ENCODE measurements at places on chromosomes 5 and 9.
A peak's percentile ranks its signal among the peaks of the same experiment; 100 is the strongest.

DNA sequence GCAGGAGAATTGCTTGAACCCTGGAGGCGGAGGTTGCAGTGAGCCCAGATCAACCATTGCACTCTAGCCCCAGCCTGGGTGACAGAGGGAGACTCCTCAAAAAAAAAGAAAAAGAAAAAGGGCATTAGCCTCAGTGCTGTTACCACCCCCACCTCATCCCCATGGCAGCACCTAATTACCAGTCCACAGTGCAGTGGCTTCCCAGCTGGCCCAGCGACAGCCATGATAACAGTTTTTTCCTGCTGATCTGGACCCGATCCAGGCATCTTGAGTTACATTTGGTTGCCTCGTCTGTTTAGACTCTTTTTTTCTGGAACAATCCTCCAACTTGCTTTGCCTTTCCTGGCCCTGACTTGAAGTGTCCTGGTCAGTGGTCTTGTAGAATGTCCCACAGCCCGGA lies 24.4 kb downstream of the NCS1 start:
- no peak for DNase-seq

DNA sequence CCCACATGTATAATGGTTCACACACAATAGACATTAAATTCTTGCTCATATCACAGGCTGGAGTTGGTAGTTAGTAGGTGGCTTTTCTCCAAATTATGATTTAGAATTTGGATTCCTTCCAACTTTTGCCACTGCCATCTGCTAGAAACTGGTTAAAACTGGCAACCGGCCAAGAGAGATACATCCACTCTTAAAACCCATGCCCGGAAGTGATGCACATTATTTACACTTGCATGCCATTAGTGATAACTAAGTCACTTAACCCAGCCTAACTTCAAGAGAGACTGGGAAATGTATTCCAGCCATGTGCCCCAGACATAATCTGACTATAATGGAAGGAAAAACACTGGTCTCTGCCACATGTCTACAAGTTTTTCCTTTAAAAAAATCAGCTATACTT lies 395.7 kb upstream of the SEMA6A start:
- peak; percentile 18 for DNase-seq

- no peak for DNase-seq
These were observed 205.4 kb downstream of the SNX18 start for GRCh38 chr5:54722846-54723433.

DNA sequence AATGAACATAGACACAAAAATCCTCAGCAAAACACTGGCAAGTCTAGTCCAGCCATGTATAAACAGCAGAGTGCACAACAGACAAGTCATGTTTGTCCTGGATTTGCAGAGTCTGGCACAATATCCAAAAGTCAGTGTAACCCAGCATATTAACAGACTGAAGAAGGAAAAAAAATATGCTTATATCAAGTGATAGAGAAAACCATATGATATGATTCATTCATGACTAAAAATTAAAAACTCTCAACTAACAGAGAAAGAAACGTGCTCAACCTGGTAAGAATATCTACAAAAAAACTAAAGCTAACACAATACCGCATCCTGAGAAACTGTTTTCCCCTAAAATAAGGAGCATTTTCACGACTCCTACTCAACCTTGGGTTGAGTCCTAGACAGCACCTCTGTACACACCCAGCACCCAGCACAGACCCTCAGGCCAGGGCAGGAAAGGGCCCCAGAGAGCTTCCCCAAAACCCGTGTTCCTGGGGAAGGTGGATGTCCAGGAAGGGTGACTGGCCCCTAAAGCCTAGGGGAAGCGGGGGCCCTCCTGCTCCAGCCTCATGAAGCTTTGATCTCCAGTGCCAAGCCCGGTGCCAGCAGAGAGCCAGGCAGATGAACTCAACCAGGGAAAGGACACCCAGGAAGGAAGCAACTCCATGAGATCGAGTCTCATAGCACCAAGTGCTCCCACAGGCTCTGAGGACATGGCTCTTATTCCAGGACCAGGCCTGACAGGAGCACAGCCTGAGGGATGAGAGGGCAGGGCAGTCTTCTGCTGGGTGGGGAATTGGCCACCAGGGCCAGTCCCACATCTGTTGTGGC lies 38.9 kb downstream of the ADAMTS2 start:
- DNase-seq, result no peak

GRCh38 chr5:7548596-7548995 lies 152.7 kb downstream of the ADCY2 start:
- no peak for DNase-seq

DNA sequence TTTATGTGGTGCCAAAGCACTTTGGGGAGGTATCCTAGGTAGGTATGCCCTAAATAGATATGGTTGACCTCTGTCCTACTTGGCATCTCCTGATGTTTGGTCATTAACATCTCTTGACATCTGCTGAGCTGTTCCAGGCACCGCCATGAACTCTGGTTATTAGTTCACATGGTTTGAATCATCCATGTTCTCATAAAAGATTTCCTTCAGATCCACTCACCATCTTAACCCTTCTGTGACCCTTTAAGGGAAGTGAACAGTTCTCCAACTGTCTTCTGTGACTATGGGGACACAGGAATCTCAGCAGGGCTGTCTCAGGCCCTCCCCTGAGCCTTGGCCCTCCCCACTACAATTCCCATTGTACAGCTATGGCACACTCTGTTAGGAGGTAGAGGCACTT lies 167.7 kb downstream of the CDH6 start:
- no peak for DNase-seq

- no peak for DNase-seq
These were observed 40.0 kb downstream of the MAPK9 start for GRCh38 chr5:180251887-180252286.

DNA sequence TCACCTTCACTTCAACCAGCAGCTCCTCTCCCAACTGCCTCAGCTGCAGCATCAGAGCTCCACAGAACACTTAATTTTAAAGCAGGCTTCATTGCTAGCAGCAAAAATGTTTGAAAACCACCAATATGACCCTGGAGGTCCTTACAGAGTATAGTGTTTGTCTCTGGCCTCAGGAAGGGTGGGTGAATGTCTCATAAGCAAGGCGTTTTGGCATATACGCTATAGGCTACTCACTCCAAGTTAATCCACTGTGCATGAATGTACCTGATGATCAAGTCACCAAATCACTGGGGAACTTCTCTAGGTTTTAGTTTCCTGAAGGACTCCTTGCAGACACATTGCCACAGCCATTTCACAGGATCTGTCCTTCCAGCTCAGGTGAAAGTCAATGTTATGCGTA lies 125.3 kb downstream of the GABBR2 start:
- no peak for DNase-seq

- DNase-seq, result no peak
These were observed 262.5 kb upstream of the C9orf72 start for GRCh38 chr9:27835746-27836145.

DNA sequence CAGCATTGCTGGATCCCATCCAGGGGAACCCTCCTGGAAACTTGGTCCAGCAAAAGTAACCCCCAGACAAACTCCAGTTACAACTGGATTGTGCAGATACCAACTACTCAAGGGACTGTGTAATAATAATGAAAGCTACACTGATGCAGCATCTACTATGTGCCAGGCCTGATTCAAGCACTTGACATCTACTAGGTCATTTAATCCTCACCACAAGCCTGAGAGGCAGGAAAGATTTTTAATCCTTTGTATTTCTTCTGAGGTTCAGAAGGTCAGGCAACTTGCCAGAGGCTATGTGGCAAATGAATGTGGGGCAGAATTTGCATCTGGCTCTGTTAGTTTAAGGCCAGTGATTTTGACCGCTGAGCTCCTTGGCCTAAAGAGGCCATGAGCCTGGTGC lies 29.5 kb upstream of the FOXI1 start:
- no peak for DNase-seq

DNA sequence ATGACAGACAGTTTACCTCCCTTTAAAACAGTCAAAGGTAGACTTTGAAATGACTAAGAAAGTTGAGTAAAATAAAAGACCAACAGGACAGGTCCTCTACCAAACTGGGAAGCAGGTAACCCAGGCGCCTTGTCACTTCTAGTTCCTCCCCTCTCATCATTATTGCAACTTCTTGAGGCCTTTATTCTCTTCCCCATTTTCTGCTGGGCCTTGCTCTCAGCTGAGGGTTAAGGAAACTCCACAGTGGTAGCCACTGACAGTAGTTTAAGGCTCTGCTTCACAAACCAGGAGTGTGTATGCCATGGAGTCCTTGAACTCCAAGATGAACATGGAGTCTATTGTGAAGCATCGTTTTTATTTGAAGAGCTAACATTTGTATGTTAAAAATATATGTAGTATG lies 36.9 kb upstream of the TCERG1 start:
- DNase-seq, result no peak

DNA sequence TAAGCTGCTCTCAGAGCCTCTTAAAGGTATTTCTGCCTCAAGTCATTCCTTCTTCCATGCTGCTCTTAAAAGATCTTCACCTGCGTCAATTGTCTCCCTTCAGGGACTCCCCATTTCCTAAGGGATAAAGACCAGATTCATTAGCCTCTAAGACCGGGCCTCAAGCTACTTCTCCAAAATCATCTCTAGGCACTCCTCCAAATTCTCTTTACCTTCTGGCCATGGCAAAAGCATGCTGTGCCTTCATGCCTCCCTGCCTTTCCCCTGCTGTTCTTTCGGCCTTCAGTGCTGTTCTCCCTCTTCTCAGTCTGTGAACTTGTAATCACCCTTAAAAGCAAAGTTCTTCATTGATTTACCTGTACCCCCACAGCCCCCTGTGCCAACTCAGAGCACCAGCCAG lies 4.4 kb downstream of the TMOD1 start:
- DNase-seq, result no peak

All from Jurkat, Clone E6-1 (cell line).